NCI-H1048 (cell line): ENCODE measurements at places on chromosomes 16 and 17.
A peak's percentile ranks its signal among the peaks of the same experiment; 100 is the strongest.

- no peak for DNase-seq
Observed at GRCh38 chr17:79667746-79668145, 56.9 kb upstream of the RBFOX3 start.

DNA sequence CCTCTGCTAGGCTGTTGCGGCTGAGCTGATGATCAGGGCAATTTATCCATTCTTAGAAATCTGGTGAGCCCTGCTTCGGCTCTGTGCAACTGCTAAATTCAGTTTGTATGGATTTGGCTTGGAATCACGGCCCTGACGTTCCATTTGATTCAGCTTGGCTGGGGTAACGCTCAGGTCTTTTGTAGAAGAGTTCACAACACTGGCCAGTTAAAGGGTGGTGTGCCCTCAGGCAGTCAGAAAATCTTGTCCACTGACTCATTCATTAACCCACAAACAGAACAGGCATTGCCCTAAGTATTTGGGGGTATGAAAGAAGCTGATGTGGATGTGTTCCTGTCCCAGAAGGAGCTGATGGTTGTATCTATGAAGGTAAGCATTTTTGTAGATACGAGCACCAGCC, 53.9 kb downstream of the GNAO1 start:
- no peak for DNase-seq

GRCh38 chr17:48717367-48718226, 4.7 kb downstream of the PRAC1 start:
- no peak for DNase-seq

DNA sequence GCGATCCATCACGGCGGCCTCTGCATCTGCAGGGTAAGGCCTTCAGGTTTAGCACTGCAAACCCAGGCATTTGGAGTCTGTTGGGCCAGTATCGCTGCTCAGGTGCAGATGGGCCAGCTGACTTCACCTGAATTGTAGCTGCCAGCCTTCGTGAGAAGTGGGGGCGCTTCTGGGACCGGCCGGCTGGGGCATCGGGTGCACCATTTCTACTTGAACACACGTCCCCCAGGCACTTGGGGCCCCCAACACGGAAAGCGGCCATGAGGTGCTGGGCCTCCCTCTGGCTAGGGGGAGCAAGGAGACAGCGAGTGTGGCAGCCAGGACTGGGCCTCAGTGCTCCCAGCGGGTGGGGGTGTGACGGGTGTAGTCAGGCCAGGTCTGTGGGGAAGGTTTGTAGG, 767.6 kb downstream of the KCNJ18 start:
- DNase-seq, result no peak

DNA sequence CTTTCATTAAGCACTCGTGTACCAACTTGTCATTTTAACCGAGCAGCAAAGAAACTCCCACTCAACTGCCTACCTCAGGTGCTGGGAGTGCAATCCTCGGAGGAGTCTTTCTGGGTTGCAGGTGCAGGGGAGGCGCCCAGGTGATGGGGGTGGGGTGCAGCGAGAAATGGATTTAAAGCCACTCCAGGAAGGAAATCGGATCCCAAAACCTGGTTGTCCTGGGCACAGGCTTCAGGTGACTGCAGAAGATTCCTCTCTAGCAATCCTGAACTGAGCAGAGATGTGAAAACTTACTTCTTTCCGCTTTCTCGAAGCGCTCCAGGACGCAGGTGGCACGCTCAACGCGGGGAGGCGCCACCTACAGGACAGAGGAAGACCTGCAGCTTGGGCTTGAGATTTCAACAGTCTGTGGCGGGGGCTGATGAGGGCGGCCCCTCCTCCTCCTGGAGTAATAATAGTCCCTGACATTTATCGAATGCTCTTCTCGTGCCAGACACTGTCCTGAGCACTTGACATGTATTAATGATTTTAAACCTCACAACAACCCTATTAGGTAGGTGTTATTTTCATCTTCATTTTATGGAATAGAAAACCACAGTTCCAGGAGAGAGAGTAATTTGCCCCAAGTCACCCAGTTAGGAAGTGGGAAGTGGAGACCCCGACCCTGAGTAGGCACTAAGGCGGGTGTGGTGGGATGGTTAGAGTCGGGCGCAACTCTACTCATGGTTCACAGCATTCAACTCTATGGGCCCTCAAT, 27.2 kb upstream of the SKAP1 start:
- DNase-seq, result peak; percentile 2

DNA sequence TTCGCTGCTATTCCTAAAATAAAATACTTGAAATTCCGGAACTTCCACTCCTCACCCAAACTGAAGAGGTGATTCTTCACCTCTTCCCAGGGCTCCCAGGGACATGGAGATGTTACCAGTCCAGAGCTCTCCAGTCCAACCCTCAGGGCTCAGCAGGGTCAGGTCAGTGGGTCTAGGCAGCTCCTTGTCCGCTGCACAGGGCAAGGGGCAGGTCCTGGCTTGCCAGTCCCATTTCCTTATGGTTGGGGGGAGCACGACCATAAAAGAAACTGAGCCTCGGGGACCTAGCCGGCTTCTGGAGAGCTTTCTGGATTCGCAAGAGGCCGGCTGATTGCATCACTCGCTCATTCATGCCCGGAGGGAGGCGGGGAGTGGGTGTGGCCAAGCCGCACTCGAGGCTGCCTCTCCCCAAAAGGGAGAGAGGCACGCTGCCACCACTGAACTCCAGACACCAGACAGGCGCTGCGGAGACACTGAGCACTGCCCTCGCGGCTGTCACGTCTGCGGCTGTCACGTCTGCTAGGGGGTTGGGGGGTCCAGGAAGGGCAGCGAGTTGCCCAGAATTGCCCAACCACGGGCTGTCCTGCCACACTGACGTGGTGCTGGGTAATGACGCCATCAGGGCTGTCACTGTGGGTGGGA, 15.8 kb downstream of the SLC7A5 start:
- DNase-seq, result peak; percentile 44

DNA sequence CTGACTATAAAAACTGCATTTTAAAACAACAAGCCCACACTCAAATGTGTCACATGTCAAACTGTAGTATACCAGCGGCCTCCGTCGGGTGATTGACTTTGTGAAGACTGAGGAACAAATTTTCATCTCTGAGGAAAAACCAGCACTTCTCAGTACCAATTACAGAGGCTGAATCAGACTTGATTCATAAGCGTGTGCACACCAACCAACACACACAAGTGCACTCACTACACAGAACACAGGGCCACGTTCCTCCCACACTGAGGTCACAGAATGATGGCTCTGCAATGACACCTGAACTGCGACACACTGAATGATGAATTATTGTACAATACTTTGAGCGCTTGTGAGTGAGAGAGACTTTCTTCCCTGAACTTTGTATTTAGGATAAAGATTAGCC, 29.6 kb downstream of the XPO6 start:
- no peak for DNase-seq

GRCh38 chr16:89371968-89372634, 118.3 kb downstream of the ANKRD11 start:
- no peak for DNase-seq

GRCh38 chr17:31693433-31694220, 165.4 kb downstream of the COPRS start:
- no peak for DNase-seq

DNA sequence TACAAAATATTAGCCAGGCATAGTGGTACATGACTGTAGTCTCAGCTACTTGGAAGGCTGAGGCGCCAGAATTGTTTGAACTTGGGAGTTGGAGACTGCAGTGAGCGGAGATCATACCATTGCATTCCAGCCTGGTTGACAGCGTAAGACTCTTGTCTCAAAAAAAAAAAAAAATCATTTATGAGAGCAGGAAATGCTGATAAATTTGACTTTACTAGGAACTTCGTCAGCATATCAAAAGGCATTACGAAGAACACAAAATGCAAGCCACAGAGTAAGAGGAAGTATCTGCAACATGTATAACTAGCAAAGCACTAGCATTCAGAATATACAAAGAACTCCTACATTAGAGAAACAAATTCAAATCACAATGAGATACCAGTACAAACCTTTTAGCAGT, 279.3 kb downstream of the ZFHX3 start:
- DNase-seq, result no peak

- DNase-seq, result no peak
Observed at GRCh38 chr16:56988161-56988947, 1.0 kb upstream of the NLRC5 start.

- DNase-seq, result no peak
Observed at GRCh38 chr17:13544292-13544691, 57.4 kb downstream of the HS3ST3A1 start.

- DNase-seq, result no peak
Observed at GRCh38 chr17:48733632-48734328, 5.2 kb upstream of the HOXB13 start.
